Stimulated activated CD8-positive, alpha-beta memory T cell treated with anti-CD3 and anti-CD28 coated beads, Interleukin-7, amount 100 ng/mL, for 4 hours (primary cell): ENCODE measurements at places on chromosomes 7 and 10.

DNA sequence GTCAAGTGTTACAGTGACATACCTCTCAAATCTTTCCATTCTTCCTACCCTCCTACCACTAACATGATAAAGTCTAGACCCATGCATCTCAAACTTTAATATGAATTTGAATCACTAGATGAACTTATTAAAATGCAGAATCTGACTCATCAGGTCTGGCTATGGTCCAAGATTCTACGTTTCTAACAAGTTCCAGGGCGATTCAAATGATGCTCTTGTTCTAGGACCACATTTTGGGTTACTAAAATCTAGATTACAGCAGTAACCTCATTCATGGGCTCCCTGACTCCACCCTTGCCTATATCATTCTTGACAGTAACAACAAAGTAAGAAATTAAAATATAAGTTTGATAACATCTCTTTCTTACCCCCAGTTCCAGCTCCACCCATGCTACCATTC, 124.8 kb upstream of the LSM8 start:
- DNase-seq, result no peak

- DNase-seq, result no peak
These were observed 31.6 kb upstream of the ITGB8 start for GRCh38 chr7:20299145-20299544.

DNA sequence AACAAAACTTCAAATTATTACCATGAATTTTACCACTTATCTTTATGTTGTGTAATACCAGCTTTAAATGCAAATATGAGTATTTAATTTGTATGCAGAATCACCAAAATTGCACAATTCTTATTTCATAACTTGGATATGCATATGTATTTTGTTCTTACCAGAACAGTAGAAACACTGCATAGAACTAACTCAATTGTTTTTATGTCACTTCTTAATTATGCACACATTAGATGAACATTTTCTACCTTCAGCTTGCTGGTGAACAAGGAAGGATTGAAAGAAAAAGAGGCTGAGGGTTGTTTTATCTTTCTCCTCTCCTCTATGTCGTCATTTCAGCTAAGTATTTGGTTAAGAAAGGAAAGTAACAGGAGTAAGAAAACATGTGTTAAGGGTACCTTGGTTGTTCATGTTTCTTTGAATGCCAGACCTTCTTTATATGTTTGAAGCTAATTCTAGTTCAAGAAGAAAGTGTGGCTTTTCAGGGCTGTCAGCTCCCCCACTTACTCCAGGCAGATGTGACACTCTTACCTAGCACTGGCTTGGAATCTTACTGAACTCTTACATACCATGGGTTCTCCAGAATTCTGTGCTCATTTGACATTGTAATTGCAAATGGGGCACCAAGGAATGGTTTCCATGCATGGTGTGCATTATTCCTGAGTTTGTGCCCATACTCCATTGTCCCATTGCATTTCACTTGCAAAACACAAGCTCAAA, 148.5 kb downstream of the TSPAN12 start:
- no peak for DNase-seq

GRCh38 chr7:23443974-23444373, 26.3 kb downstream of the IGF2BP3 start:
- no peak for DNase-seq

- DNase-seq, result no peak
These were observed 5.0 kb upstream of the PDK4 start for GRCh38 chr7:95601316-95601715.

GRCh38 chr7:111750228-111750627, 187.9 kb upstream of the IMMP2L start:
- DNase-seq, result no peak

GRCh38 chr10:61987951-61988379, 86.5 kb downstream of the ARID5B start:
- DNase-seq, result no peak

DNA sequence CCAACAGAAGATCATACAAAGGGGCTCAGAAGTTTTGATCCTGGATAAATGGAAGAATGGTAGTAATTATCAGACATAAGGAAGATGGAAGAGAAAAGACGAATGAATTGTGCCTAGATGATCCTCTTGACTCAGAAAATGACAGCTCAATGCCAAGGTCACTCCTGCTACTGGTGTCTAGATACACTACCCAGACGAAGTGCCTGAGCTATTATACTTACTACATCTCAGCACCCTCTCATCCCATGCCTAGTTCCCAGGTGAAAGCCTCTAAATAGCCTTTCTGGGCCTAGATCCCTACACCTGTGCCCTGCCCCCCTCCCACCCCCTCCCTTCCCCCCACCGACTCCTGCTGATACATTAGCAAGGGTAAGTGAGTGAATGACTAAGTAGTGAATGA, 25.5 kb downstream of the PDE1C start:
- DNase-seq, result no peak

DNA sequence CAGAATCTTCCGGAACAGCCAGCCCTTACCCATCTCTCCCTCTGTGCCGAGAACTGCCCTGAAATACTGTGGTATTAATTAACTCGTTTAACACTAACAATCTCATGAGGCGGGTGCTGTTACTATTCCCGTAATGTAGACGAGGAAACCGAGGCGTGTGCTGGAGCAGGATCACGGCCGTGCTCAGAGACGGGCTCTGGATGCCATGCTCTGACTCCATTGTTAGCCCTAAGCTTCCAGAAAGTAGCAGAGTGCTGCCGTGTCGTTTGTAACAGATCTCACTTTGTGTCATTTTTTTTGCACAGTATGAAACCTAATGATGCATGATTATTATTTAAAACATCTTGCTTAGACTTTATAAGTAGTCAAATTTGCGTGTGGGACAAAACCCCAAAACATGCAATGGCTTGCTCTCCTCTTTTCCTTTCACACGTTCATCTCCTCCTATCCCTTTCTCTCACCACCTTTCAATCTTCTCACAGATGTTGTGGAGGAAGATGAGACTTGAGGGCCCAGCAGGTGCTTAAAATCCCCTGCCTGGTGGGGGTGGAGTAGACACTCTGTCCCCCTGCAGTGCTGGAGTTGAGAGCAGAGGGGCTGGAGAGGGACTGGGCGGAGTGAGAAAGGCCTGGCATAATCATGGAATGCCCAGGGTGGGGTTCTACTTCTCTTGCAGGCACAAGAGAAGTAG, 482 bp upstream of the ACTR3C start:
- DNase-seq, result no peak

GRCh38 chr10:121501796-121502195, 96.4 kb downstream of the FGFR2 start:
- DNase-seq, result no peak

GRCh38 chr7:1920266-1920681, 250.2 kb downstream of the ELFN1 start:
- no peak for DNase-seq

GRCh38 chr7:131249003-131249402, 78.7 kb upstream of the MKLN1 start:
- no peak for DNase-seq

DNA sequence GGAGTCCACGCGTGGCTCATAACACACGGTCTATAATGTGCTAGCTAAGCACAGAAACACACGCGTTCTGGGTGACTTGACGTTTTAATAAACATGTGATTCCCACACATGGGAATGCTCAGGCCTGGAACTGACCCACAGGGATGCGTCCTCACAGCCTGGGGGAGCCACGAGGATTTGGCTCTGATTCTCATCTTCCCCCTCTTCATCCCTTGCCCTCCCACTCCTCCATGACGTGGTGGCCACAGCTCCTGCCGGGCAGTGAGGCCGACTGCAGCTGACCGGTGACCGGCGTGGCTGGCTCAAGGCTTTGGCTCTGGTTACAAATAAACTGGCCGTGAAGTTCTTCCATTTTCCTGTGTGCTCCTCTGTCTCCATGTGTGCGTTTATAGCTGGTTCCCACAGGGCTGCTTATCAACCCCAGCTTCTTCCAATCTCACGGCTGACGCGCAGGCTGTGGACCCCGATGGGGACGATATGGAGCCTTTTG, 40.9 kb upstream of the KLF6 start:
- no peak for DNase-seq

DNA sequence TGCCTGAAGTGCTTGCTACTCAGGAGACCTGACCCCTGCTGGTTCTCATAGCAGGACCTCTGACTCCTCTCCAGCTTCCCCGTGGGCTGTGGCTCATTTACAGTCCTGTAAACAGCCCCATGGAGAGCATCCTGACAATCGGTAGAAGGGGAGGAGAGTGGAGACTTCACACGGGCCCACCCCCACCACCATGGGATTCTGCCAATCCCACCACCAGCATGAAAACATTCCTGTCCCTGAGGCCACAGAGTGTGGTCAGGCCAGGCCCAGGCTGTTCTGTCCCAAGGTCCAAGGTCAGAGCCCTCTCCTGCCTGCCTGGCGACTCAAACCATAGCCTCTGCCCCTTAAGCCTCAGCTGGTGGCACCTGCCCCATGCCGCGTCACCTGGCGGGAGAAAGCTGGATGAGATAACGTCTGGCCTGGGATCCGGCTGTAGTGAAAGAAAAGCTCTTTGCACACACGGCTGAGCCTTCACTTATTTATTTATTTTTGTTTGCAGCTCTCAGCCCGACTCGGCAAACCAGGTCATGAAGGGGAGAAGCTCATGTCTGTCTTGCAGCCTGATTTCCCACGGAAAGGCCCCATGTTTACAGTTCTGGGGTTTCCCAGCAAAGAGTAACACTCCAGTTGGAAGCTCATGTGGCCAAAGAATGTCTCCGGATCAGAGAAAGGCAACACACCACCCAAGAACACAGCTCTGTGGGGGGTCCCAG, 293.6 kb upstream of the ZMIZ1 start:
- DNase-seq, result no peak

- no peak for DNase-seq
These were observed 110.2 kb downstream of the ELAPOR2 start for GRCh38 chr7:86949052-86949778.

- DNase-seq, result no peak
These were observed 40.8 kb downstream of the CYP2C19 start for GRCh38 chr10:94803307-94803706.

- no peak for DNase-seq
These were observed 168.4 kb downstream of the SORCS3 start for GRCh38 chr10:104809288-104810090.

DNA sequence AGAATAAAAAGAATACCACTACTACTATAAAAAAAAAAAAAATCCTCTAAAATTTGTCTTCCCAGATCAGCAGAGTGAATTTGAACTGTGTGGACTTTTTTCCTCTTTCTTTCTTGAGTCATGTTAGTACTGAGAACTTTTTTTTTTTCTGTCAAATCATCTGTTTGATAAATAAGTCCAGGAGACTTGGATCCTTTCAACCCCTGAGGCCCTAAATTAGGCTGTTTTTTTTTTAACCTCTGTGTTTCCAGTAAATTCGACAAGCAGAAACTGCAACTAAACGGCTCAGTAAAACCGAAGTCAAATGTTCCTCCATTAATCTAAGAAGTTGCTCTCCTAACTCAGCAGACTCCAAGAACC, 2.7 kb downstream of the MAP3K8 start:
- DNase-seq, result no peak

- DNase-seq, result no peak
These were observed 35.0 kb downstream of the PIK3AP1 start for GRCh38 chr10:96685306-96685705.

GRCh38 chr10:131180740-131181415, 130.6 kb downstream of the TCERG1L start:
- DNase-seq, result no peak

GRCh38 chr10:75050149-75050919, 61.1 kb upstream of the SAMD8 start:
- no peak for DNase-seq
